ENCODE measurements at places on chromosomes 12 and 14. TPM values are rescaled to one million over a fixed set of nuclear protein-coding genes. Genes with fewer than 3 reads are reported as not detected.
A peak's percentile ranks its signal among the peaks of the same experiment; 100 is the strongest.

The SIRT4 gene
- total RNA-seq, result 4.5 TPM

GRCh38 chr12:110718222-110718908 is 24.3 kb downstream of the PPP1CC start:
- DNase-seq, result no peak

DNA sequence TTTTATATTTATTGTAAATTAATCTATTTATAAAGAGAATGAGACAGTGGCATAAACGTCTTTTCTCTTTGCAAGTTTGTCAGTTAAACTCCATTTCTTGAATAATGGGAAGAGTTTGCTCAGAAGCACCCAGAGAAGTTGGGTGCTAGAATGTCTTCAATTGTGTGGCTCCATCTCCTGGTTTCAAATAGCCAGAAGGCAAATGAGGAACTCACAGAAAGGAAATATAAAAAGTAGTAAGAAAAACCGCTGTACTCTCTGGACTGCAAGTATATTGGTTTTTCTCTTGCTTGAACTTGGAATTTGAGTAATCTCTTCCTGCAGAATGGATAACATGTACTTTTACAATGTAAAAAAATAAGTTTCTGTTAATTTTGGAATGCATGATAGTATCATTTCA is 217.5 kb downstream of the DPY19L2 start:
- no peak for DNase-seq

DNA sequence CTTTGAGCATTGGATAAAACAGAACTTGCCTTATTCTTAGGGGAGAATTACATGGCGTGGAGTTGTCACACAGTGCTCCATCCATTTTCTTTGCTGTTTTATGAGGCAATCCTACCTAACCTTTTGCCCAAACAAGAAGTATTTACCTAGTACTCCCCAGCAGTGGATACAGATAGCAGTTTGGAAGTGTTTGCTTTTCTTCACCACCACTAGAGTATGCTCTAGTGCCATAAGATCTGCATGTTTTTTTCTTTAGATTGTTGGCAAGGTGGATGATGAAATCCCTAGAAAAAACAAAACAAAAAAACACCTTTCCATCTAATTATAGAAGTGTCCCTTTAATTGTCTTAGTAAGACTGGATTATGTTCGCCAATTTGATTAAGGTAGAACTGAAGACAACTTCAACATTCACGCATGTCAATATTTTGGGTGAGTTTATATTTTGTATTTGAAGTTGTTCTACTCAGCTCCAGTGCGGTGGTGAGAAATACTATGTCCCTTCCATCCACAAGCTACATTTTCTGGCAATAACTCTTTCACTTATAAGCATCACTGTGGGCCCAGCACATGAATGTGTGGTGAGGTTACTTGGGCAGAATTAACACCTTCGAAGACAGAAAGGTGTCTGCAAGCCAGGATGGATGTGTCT is 23.6 kb upstream of the TMEM260 start:
- DNase-seq, result no peak

DNA sequence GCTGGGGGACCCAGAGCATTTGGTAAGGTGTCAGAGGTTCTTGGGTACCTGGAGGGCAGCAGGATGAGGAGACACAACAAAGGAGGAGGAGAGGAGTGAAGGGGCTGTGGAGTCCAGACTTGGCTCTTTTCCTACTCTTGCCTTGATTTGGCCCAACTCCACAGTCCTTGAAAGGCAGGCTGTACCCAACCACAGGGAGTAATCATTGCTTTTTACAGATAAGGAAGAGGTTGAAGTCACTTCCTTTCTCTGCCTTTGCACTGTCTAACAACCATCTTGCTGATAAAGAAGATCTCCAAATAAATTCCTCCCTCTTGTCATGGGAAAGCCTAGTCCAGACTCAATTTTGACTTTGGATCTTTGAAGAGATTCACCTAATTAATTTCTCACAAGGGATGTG is 226.8 kb upstream of the HMGA2 start:
- DNase-seq, result no peak

DNA sequence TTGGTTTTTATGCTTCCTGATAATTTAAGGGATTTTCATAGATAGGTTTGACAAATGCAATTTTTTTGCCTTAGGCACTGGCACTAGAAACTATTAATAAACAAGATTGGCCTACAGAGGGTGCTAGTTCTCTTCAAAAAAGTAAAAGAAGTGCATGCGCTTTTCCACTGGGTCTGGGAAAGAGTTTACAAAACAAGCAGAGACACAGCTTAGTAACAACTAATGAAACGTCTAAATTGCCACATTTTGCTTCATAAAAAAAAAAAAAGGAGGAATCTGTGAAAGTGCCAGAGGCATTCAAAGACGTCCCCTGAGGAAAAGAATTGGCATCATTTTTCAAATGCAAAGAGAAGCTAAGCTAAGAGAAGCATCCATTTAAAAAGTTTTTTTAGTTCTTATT is 58.3 kb upstream of the EEA1 start:
- peak; percentile 7 for DNase-seq

- peak; percentile 55 for DNase-seq
Observed at GRCh38 chr14:59630288-59630963, 53.8 kb upstream of the CCDC175 start.

GRCh38 chr14:58533446-58533845 is 104.3 kb upstream of the DACT1 start:
- peak; percentile 12 for DNase-seq

DNA sequence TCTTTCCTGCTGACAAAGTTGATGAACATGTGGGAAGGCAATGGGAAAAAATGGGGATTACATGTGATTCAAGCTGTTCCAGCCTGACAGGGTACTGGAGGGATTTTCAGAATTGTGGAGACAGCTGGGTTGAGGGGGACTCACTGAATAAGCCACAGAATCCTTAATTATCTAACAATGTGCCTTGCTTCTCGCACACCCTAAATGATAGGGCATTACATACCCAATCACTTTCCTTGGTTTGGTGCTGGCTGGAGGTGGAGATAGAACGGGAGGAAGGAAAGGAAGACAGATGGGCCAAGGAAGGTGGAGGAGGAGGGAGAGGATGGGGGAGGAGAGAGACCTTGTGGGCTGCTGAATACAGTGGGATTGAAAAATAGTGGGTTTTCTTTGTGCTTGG is 20.7 kb downstream of the PELI2 start:
- DNase-seq, result no peak

GRCh38 chr12:50387972-50388478 is 8.4 kb downstream of the FAM186A start:
- DNase-seq, result no peak

- DNase-seq, result no peak
Observed at GRCh38 chr12:97404093-97404492, 58.5 kb upstream of the RMST start.

Measured in occipital lobe (tissue), 3 donors.